Cerebellar nuclear complex (tissue), 1 donor: ENCODE measurements at places on chromosomes 13 and 19.

GRCh38 chr13:59445812-59446211, 717.9 kb downstream of the DIAPH3 start:
- no peak for DNase-seq

- DNase-seq: no peak
These were observed 91.8 kb downstream of the UBL3 start for GRCh38 chr13:29758531-29759114.

DNA sequence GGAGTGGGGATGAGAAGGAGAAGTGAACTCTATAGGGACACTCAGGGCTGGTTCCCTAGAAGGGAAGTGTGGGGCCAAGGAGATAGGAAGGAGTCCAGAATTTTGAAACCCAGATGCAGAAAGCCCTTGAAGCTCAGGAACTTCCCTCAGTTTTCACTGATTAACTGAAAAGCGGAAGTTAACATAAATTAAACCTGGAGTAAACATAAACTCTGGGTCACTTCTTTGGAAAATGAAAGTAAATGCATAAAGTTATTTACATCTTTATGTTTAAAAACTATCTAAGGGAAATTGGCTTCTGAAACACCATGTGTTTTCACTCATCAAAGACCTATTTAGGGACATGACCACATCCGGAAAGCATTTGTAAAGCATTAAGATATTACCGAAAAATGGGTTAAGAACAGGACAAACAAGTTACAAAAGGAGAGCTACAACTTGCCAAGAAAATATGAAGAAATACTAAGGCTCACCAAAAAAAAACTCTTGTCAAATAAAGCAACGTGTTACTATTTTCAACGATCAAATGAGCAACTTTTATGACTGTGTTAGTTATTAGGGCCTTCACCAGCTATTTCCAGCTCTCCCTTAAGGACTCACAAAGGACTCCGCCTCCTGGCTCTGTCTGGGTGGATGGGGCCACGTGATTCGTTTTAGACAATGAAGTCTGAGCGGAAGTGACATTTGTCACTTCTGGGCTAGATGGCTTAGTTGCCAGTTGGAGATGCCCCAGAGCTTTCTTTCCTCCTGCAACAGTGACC, 439.1 kb upstream of the ZNF507 start:
- DNase-seq: no peak

DNA sequence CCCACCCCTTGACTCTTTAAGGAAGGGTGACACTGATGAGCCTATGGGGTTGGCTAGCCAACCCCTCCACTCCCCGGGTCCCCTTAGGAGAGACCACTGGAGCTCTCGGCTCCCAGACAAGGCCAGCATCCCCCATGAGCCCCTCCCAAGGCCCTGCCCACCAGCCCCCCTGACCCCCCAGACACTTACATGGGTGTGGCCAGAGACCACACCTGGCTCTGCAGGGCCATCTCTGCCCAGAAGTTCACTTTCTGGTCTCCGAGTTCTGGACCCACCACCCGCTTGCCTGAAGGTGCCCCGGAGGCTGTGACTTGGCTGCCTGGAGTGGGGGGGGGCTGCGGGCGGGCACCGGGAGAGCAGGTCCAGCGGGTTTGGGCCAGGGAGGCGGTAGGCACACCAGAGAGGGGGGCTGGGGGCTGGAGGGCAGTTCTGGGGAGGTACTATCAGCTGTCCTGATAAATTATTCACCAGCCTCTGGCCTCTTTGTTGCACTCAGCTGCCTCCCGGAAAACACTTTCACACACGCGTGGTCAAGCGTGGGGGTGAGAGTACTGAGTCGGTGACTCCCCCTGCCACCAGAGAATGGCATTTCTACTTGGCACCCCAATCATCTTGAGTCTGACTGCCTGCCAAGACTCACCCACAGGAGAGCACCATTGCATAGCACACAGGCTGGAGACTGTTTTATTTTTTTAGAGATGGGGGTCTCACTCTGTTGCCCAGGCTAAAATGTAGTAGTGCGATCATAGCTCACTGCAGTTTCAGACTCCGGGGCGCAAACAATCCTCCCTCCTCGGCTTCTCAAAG, at the start of gene PALM3:
TSS of gene PALM3 (minus strand) at position 326 of the 807 bp plus-strand sequence. CDS start at position 230, 96 bp downstream.
- DNase-seq: no peak

- no peak for DNase-seq
These were observed 148.0 kb downstream of the SIPA1L3 start for GRCh38 chr19:38055010-38055409.
